Smooth muscle cell of the brain vasculature (primary cell): ENCODE measurements at places on chromosomes 13 and 19.

DNA sequence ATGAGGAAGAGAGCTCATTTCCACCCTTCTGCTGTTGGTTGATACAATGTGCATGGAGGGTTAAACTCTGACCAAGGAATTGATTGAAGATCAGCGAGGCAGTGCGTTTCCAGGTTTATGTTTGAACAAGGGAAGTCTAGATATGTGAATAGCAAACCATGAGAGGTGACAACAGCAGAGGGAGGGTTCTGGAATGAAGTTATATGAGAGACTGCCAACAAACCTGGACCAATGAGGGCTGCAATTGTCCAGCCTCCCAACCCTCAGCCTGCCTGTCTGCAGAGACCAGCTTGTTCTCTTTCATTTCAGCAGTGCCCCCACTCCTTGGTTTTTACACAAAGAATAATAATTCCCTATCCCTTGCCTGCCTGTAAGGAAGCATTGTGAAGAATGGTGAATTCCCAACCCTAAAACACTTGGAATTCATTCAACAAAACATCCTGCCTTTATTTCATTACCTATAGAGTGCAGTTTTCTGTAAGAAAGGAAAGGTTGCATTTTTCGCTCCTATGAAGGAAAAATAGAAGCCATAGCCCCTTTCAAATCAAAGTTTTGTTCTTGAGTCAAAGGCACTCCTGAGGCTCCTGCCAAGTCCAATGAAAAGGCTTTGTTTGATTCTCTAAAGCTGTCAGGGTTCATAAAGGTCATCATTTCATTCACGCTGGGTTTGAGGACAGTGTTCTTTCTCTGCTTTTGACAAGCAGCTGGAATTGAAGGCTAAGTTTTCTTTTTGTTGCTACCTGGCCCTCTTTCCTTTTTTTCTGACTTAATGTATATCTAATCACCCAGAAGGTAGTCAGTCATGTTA is 53.6 kb upstream of the ABCC4 start:
- DNase-seq = no peak

GRCh38 chr13:111373486-111373885 is 53.0 kb downstream of the TEX29 start:
- no peak for DNase-seq

DNA sequence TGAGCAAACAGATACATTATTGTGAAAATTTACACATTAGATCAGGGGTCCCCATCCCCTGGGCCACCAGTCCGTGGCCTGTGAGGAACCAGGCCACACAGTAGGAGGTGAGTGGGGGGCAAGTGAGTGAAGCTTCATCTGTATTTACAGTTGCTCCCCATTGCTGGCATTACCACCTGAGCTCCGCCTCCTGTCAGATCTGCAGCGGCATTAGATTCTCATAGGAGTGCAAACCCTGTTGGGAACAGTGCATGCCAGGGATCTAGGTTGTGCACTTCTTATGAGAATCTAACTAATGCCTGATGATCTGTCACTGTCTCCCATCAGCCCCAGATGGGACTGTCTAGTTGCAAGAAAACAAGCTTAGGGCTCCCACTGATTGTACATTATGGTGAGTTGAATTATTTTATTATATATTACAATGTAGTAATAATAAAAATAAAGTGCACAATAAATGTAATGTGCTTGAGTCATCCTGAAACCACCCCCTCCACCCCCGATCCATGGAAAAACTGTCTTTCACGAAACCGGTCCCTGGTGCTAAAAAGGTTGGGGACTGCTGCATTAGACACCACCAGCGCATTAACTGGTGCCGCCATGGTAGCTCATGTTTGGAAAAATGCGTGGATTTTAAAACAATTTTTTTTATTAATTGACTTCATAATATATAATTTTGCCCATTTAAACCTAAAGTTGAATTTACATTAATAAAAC is 51.7 kb downstream of the DGKH start:
- no peak for DNase-seq

GRCh38 chr19:30070968-30071632 is 129.1 kb downstream of the URI1 start:
- DNase-seq = no peak

GRCh38 chr19:34351382-34351826 is 13.6 kb upstream of the GPI start:
- DNase-seq = no peak

GRCh38 chr19:39998501-39998900 is 1.6 kb downstream of the ZNF546 start:
- no peak for DNase-seq

DNA sequence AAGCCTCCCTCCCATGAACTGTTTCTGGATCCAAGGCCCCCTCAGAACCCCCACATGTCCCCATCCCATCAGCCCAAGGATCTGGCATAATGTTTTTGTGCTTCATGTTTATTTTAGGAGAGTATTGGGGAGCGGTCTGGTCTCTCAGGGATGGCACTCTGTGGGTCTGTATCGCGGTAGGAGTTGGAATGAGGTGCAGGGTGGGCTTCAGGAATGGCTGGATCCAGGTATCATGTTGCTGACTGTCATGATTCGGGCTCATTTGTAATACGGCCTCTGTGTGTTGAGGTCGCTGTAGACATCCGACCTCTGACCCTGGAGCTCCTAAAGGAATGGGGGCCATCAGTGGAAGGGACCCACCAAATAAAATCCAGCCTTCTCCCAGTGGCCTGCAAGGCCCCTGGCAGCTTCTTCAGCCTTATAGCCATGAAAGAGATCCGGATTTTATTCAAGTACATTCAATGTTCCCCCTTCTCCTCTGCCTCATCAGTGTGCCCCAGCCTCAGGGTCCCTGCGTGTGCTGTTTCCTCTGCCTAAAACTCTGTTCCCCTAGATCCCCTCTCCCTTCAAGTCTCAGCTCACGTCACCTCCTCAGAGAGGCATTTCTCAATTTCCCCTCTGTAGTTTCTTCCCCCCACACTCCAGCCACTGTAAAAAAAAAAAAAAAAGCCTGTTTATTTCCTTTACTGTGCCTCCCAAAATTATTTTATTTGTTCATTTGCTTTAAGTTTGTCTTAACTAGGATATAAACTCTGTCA is 2.2 kb downstream of the HCST start:
- no peak for DNase-seq

DNA sequence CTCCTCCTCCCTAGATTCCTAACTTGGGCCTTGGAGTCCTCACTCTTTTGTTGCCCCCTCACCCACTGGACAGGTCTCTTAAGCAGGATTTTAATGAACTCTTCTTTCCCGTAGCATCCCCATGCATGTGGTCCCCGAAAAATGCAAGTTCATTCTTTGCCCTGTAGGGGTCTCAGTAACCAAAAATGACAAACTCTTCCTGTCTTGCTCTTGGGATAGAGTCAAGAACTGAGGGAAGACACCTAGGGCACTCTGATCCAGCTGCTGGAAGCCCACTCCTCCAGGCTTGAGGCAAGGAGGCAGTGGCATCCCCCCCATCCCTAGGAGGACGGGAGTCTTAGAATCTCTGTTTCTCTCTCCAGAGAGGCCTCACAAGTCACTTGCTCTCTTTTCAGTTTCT is 987.0 kb downstream of the DIAPH3 start:
- no peak for DNase-seq

DNA sequence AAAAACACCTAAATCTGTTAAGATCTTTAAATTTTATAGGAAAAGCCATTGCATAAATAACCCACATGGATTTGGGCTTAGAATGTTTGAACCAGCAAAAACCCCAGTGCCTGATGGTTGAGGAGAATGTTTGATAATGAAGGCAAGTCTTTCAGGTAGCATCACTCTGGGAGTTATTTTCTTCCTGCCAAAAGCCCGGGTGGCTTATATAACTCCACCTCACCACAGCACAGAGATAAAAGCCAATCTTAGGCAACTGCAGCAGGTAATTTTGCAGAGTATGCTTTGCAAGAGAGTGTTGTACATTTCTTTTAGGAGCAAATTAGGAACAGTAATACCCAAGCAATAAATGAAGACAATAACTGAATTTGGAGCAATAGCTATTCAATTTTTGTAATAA is 7.8 kb upstream of the WASF3 start:
- no peak for DNase-seq
